ENCODE measurements at places on chromosomes 6 and 20.

DNA sequence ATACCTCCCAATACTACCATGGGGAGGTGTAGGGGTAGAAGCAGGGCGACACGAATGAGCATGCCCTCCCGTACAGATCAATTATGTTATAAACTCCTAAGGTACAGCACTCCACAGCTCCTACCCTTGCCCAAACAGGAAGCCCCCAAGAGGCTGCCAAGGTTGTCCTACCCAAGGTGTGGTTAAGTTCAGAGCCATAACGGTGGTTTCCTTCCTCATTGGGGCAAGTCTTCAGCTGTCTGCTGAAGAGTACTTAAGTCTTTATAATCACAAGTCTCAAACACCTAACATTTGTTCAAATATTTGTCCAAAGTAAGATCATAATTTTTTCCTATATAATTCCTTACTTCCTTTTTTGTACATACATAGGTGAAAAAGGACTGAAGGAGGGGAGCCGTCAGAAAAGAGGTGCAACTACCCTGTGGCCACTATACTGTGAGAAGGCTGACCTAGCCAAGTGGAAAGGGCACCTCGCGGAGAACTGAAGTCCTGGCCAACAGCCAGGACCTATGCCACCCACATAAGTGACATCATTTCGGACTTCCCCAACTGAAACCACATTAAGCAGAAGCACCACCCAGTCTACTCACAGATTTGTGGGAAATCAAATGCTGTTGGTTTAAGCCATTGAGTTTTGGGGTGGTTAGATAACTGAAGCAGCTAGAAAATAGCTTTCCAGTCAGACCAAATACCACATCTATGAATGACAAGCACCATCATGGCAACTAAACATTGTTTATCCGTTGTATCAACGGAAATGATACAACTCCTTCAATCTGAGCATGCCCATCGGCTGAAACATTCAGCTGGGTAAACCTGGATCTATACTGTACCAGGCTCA is 2.9 kb upstream of the RAB22A start:
- DNase-seq = peak; percentile 73

DNA sequence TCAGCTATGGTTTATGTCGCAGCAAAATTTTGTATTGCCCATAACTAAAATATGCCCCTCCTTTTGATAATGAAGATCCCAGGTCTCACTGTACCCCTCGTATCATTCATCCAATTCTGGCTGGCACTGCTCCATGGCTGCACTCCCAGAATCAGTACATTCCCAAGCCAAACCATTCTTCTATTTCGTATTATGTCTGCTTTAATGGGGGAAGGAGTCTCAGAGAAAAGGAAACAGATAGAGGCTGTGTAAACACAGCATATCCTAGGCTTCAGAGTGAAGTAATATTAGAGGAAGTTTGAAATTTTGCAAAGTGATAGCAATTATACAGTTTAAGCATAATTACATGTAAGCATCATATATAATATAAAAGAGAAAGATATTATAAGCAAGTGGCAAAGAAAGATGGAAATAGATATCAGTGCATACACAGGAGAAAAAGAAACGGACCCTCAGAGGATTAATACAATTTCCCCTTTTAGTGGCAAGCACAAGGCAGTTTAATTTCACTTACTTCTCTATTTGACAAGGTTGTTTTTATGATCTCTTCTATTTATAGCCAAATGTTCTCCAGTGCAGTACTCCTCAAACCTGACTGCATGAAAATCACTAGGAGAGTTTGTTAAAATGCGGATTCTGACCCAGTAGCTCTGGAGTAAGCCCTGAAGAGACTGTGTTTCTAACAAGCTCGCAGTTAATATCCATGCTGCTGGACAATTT is 56.5 kb upstream of the TENT5A start:
- no peak for DNase-seq

DNA sequence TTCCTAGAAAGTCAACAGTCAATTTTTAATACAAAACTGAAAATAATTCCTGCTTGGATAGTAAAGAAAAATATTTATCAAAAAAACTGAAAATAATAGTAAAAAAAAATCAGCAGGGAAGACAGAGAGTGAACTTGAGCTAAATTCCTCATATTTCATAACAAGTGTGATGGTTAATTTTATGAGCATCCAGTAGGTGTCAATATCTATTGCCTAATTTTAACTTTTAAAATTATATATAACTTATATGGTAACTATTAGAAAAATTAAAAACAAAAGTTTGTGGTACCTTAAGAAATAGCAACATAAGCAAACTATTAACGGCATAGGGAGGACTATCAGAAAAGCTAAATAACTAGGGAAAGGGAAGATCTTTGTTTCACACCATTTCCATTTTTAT is 2.1 kb downstream of the EPM2A start:
- no peak for DNase-seq

DNA sequence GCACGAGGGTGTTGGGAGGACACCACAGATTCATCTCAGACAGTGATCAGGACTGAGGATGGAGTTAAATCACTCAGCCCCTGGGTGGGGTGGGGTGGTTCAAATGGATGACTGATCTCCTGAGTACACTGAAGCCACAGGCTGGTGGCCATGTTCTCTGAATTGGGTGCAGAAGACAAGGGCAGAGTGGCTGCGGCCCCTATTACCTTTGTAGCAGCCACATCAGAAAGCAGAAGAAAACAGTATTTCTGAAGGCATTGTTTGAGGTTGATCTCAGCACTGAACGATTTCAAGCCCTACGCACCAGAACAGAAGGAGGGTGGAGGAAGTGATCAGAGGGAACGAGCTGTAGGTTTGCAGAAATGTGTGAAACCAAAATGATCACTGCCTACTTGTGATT is 71.6 kb downstream of the SH3BGRL2 start:
- DNase-seq = no peak

GRCh38 chr6:40904583-40905194 is 134.3 kb downstream of the UNC5CL start:
- no peak for DNase-seq

DNA sequence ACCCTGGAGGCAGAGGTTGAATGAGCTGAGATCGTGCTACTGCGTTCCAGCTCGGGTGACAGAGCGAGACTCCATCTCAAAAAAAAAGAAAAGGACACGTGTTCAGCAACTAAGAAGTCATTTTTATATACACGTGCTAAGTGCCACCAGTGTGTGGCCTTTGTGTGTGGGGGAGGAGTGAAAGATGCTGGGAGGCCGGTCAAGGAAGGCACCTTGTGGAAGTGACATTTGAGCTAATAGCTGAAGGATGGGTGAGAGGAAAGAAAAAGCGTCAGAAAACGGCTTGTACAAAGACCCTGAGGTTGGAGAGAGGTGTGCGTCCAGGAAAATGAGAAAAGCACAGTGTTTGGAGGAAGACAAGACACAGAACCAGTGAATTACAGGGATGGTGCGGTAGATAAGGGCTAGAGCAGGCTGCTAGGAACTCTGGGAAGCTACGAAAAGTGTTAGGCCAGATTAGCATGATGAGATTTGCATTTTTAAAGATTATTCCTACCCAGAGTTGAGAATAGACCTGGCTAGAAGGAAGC is 11.6 kb downstream of the RREB1 start:
- DNase-seq = no peak

- no peak for DNase-seq
Measured at GRCh38 chr20:37231947-37232630, 29.5 kb downstream of the GHRH start.

DNA sequence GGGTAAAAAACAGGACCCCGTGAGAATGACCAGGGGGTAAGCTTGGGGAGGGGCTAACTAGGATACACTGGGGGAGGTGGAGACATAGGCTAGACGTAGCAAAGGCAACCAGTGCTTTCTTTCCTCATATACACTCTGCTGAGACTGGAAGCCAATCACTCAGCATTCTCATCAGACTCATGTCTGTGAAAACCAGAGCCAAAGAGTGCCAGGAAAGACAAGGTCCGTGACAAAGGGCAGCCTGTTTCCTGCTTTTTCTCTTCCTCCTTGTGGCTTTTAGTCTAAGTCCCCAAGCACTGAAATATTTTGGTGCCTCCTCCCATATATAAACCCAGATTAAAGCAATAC is 97.9 kb upstream of the NEDD9 start:
- no peak for DNase-seq

GRCh38 chr6:14925699-14926026 is 320.2 kb upstream of the JARID2 start:
- DNase-seq = no peak

- no peak for DNase-seq
Measured at GRCh38 chr6:15077006-15077405, 168.9 kb upstream of the JARID2 start.

- no peak for DNase-seq
Measured at GRCh38 chr6:40406175-40406574, 181.0 kb downstream of the LRFN2 start.

- no peak for DNase-seq
Measured at GRCh38 chr6:136491754-136492153, 58.5 kb downstream of the MAP7 start.

GRCh38 chr6:148035806-148036390 is 306.7 kb upstream of the SASH1 start:
- DNase-seq = no peak

DNA sequence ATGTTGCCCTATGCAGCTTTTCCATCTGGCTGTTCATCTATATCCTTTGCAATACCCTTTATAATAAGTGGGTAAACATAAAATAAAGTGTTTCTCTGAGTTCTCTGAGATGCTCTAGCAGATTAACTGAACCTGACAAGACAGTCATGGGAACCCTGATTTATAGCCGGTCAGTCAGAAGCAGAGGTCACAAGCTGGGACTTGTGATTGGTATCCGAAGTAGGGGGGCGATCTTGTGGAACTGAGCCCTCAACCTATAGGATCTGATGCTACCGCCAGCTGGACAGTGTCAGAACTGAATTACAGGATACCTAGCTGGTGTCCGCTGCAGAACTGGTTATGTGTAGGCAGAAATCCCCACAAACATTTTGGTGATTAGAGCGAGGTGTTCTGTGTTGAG is 39.0 kb downstream of the SLC17A5 start:
- DNase-seq = no peak

- DNase-seq = no peak
Measured at GRCh38 chr6:74000666-74001490, 304.9 kb downstream of the CD109 start.

GRCh38 chr6:39074486-39074885 is 25.9 kb downstream of the GLP1R start:
- DNase-seq = no peak

- no peak for DNase-seq
Measured at GRCh38 chr6:142047934-142048592, 84.7 kb upstream of the GJE1 start.

DNA sequence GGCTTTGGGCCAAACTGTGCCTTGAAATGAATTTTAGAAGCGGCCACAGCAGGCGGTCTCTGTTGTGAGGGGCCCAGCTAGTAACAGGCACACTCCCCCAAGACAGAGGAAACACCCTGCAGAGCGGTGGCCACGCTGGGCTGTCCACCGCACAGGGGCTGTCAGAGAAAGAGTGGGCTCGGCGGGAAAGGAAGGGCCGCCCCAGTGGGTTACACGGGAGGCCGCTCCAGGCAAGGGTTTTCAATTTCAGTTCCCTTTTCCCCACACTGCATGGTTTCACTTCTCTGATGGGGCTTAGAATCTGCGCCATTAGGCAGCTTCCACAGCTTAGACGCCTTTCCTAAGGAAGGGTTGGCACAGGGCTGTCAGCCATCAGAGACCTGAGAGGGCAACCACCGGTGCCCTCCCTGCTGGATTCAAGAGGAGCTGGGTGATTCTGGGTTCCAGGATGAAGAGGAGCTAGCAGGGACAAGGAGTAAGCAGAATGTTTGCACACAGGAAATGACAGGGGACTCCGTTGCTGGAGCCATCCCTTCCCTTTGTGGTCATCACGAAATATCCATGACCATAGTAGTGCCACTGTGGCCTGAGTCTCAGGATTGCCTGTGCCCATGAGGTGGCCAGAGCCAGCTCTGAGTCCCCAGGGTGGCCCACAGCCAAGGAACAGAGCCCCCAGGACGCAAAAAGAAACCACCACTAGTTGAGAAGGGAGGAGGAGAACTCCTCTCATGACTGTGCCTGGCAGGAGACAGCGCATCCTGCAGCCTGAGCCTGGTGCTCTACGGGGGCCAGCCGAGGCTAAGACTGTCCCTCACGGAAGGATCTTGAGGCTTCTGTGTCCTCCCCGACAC is 282.7 kb downstream of the NRN1 start:
- DNase-seq = no peak

GRCh38 chr6:125154761-125155135 is 1.2 kb downstream of the TPD52L1 start:
- DNase-seq = no peak

DNA sequence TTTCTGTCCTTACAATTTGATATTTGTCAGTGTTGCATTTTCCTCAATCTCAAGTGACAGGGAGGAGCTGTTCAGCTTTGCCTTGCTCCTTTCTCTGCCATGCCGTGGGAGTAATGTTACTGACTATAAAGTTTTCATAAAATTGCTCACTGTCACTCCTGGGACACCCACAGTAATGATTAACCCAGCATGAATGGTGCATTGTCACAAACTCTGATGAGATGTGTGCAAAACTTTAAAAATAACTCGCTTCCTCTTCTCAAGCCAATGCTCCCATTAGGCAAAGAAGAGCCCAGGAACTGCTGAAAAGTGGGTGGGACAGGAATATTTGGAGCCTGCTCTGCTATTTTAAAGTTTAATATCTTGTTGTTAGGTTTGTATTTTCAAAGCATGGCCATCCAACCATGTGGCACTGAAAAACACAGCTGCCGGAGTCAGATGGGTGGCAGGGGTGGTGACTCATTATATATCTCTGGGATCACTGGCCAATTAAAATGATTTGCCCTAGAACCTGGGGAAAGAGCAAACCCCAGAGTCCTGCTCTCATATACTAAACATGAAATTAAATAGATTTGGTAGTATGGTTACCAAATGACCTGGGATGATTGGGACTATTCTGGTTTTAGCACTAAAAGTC is 260.1 kb downstream of the BTBD3 start:
- no peak for DNase-seq

GRCh38 chr6:134303891-134304290 is 14.0 kb downstream of the SGK1 start:
- no peak for DNase-seq

DNA sequence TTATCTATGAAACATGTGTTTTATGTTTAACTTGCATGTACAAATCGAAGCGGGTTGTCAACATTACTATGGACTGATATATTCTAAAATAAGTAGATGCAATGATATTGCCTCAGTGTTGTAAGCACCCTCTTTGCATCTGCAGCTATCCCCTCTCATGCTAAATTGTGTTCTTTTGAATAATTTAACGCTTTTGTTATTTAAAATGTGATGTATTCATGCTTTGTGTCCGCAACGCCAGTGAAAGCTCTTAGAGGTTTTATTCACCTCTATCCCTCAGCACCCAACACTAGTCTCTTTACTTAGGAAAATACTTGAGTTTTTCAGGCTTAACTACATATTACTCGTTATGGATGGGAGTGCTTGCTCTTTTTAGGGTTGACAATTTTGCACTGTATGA is 173.7 kb upstream of the ID4 start:
- no peak for DNase-seq

GRCh38 chr20:20492521-20493332 is 124.8 kb downstream of the INSM1 start:
- DNase-seq = no peak

- no peak for DNase-seq
Measured at GRCh38 chr6:136990754-136991153, 54.0 kb downstream of the IL20RA start.

GRCh38 chr6:15793826-15794225 is 131.0 kb upstream of the DTNBP1 start:
- DNase-seq = no peak

Data from HS-5 (cell line).